Glutamatergic neuron (in vitro differentiated cells): ENCODE measurements at places on chromosomes 16 and 17.

GRCh38 chr16:87627542-87628245, 25.4 kb downstream of the JPH3 start:
- DNase-seq: no peak

- DNase-seq: no peak
These were observed 14.0 kb downstream of the C16orf74 start for GRCh38 chr16:85736921-85737320.

DNA sequence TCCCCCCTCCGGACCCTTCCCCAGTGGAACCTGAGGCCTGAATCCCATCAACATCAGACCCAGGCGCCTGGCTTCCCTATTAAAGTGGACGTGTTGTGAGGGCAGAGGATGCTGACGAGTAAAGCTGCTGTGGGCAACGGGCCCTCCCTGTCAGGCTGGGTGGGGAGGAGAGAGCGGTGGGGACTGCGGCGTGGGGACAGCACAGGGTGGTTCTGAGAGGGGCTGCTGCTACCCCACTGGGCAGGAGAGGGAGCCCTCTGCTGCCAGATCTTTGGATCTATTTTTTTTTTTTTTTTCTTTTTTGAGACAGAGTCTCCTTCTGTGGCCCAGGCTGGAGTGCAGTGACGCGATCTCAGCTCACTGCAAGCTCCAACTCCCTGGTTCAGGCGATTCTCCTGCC, 5.9 kb downstream of the CA5A start:
- DNase-seq: peak; percentile 49

DNA sequence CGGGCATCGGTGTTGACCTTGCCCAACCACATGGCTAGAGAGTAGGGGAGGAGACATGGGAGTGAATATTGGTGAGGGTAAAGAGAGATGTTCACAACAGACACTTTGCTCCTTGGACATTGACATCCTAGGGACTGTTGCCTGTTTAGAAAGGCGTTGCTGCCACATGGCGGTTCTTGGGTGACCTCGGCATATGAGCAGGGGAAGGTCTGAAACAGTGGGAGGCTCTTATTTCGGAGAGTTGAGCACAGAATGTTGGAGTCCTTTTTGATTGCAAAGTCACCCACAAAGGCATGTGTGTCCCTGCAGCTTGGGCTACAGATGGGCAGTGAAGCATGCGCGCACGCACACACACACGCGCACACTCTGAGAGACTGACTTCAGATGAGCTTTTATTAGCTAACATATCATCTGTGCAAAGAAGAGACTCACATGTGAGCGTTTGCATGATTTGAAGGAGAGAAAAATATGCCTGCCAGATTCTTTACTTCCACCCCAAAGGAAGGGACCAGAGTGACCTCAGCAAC, 104.4 kb downstream of the SHISA9 start:
- no peak for DNase-seq

DNA sequence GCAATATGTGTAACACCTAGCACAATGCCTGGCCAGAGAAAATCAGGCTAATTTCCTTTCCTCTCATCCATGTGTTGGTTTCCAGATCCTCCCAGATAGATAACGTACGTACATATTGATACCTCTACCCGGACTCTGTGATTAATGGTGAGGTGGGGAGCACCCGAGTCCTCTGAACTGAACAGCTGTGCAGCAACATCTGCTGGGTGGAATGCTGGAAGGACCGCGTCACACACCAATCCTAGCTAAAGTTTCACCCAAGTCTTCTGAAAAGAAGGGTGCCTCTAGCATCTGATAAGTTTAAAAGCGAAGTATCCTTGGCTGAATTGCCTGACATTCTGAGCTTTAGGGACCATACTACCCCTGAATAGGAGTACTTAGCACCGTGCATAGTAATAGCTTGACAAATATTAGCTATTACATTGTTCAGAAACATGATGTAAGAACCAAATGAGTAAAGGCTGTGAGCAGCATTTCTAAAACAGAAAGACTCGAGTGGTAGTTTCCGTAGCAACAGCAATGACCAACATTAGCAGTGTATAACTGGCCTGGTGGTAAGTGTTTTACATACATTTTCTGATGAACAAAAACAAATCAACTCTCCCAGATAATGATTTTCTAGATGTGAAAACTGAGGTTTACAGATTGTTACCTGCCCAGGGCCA, 91.4 kb downstream of the SYCE1L start:
- DNase-seq: no peak

- peak; percentile 33 for DNase-seq
These were observed 2.4 kb downstream of the JPH3 start for GRCh38 chr16:87604634-87605111.

GRCh38 chr16:79430191-79430678, 170.3 kb downstream of the MAF start:
- DNase-seq: no peak

- no peak for DNase-seq
These were observed 206.2 kb downstream of the CCDC182 start for GRCh38 chr17:57538736-57539456.

DNA sequence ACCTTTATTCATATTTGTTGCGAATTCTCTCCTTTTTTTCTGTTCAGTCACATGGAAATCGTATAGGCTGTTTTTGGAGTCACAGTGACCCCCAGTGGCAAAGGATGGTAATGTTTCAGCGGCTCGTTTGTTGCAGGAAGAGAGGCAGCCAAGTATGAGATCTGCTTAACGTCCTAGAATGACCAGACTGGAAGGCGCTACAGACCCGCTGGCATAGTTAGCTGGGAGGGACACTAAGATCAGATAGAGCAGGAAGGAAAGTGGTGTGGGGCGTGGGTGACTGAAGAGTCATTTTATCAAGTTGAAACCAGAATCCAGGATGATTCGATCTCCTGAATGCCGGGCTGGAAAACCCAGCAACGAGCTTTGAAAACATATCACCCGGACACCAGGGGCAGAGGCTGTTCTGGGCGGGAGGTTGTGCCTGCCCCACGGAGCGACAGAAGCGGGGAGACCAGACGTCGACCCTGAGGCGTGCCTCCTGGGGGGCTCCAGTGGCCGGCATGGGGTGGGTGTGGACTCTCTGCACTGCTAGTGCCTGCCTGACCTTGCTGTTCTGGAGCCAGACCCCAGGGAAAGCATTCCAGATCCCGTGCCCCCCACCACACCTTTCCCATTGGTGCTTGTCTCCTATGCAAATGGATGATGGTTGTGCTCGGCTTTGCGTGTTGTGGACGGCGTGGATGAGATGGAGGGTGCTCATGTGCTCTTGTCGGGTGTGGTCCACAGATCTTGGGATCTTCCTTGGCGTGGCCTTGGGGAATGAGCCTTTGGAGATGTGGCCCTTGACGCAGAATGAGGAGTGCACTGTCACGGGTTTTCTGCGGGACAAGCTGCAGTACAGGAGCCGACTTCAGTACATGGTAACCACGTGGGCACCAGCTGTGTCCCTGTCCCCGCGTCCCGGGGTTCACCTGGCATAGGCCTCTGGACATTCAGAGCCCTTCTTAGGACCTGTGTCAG, 7.7 kb downstream of the IL34 start:
- peak; percentile 85 for DNase-seq

GRCh38 chr16:86455116-86455515, 55.2 kb upstream of the FOXF1 start:
- DNase-seq: no peak

- no peak for DNase-seq
These were observed 9.2 kb downstream of the PAFAH1B1 start for GRCh38 chr17:2602597-2603017.

- no peak for DNase-seq
These were observed 13.1 kb downstream of the CCR7 start for GRCh38 chr17:40551879-40552768.

DNA sequence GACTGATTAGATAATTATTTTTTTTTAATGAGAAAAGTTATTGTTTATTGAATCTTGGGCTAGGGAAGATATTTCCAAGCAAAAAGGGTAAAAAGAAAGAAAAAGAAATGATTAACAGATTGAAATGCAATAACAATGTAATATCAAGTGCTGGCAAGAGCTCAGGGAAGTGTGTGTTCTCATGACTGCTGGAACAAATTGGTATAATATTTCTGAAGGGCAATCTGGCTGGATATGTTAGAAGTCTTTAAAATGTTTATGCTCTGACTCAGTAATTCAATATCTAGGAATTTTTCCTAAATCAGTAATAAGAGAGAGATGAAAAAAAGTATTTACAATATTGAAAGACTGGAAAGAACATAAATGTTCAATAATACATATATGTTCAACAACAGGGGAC, 7.6 kb upstream of the ZNF624 start:
- DNase-seq: no peak
